ENCODE measurements at places on chromosomes 16 and 17. TPM values are rescaled to one million over a fixed set of nuclear protein-coding genes. Genes with fewer than 3 reads are reported as not detected.

HSD17B2 gene
- total RNA-seq = 5.2 TPM

KARS1 gene
- 148 TPM for total RNA-seq

KRTAP4-9 gene
- total RNA-seq = not detected

PRR35 gene
- not detected for total RNA-seq

Data from PC-3 (cell line).